ENCODE measurements at places on chromosomes 3 and 15.

GRCh38 chr3:4821338-4821737, 157.9 kb upstream of the BHLHE40 start:
- DNase-seq, result no peak

DNA sequence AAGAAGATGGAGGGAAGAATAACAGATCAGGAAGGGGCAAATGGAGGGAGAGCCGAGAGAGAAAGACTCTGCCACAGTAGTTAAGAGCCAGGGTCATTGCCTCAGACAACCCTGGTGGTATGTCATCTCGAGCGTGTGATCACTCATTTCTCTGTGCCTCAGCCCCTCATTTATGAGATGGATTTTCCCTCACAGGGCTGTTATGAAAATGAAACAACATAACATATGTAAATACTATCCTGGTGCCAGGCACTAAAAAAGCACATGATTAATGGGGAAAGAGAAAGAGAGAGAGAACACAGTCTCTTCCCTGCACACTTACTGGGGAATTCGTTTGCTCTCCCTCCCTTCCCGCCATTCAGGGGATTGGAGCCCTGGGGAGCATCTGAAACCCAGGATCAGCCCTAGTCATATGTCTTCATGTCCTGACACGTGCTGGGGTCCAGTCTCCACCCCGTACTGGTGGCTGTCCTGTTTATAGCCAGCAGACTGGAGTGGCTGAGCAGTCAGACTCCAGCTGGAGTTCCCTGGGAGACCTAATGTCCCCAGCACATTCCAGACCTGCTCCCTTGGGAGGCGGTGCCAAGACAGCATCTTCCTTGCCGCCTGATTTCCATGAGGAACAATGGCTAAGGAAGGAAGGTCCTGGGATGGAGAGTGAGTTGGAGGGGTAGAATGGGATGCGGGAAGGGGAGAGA, 14.7 kb upstream of the AMOTL2 start:
- no peak for DNase-seq

DNA sequence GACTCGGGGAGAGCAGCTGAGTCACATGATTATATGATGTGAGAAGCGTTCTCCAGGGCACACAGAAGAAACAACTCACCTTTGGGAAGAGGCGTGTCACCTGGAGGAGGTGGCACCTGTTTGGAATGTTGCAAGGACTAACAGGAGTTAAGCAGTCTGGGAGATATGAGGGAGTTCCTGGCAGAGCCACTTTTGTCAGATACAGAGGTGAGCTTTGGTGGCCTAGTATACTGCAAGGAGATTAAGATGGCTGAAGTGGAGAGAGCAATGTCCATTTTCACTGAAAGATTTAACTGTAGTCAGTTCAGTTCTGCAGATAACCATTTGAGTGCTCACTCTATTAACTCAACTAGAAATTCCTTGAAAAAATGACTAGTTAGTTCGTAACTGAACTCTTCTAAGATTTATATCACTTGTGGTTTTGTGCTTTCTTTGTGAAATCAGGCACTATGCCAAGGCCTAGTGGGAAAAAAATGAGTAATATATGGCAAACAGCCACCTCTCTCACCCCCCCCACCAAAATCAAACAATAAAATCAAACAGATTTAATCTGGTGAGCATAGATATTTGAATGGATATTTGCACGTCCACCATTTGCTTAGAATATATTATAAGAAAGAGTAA, 61.3 kb downstream of the CRYBG3 start:
- peak; percentile 38 for DNase-seq

GRCh38 chr15:35047528-35047927, 37.6 kb downstream of the NANOGP8 start:
- no peak for DNase-seq

DNA sequence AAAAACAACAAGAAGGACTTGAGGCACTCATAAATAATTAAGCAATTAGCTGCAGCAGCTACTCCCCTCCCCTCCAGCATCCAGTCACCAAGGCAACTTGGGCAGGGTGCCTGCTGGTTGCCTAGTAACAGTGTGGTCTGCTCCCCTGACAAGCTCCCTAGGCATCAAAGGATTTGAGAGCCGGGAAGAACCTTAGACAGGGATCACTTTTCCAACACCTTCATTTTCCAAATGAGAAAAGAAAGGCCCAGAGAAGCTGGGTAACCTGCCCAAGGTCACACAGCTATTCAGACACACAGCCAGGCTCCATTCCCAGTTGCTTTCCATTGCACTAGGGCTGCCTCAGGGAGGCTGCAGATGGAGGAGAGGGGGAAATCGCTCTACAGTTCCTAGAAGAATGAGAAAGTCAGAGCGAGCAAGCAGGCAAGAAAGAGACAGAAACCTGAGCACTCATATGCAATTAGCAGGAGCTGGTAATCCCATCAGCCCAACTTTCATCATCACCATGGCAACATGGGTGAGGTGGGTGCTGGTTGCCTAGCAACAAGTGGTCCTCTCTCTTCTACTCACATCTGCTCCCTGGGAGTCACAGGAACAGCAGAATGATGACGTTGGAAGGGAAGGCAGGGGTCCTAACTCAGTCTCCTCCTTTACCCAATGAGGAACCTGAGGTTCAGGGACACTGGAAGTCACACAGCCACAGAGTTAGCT, 3.6 kb upstream of the EIF4E3 start:
- DNase-seq, result no peak

- DNase-seq, result no peak
Observed at GRCh38 chr3:60630953-60631352, 620.3 kb downstream of the FHIT start.

- DNase-seq, result peak; percentile 95
Observed at GRCh38 chr15:101277038-101277822, at the start of gene SELENOS. Gene SELENOS (minus strand): TSS chr15:101277485. CDS start chr15:101277417, 68 bp downstream.

- no peak for DNase-seq
Observed at GRCh38 chr3:102577082-102577789, 142.4 kb downstream of the ZPLD1 start.

- DNase-seq, result no peak
Observed at GRCh38 chr3:161050935-161051334, 54.2 kb downstream of the B3GALNT1 start.

- peak; percentile 21 for DNase-seq
Observed at GRCh38 chr3:133944641-133945380, 49.1 kb upstream of the RAB6B start.

DNA sequence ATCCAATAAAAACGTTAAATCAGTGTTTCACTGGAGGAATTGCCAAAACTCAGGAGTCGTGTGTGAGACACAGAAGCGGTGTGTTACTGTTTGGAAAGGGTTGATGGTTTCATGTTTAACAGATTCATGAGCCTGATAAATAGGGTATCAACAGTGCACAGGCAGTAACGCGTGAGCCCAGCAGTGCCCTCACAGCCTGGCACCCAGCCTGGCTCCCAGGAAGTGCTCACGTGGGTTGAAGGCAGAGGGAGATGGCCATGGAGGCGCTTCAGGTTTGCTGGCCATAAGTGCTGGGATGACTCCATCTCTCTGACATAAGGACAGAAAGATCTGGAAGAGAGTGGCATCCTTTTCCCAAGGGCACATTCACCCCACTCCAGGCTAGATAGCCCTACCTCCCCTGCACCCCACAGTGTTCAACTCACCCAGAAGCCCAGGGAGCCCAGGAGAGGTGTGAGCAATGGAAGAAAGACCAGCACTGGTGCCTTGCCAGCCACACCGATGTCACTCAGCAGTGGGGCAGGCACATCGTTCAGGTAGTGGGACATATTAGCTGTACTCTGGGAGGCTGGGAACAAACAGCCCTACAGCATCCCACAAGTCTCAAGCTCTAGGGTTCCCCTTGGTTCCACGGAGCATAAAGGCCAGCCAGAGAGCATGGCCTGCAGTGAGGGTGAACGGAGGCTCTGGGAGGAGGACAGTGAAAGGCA, 164.3 kb downstream of the LRRK1 start:
- no peak for DNase-seq

DNA sequence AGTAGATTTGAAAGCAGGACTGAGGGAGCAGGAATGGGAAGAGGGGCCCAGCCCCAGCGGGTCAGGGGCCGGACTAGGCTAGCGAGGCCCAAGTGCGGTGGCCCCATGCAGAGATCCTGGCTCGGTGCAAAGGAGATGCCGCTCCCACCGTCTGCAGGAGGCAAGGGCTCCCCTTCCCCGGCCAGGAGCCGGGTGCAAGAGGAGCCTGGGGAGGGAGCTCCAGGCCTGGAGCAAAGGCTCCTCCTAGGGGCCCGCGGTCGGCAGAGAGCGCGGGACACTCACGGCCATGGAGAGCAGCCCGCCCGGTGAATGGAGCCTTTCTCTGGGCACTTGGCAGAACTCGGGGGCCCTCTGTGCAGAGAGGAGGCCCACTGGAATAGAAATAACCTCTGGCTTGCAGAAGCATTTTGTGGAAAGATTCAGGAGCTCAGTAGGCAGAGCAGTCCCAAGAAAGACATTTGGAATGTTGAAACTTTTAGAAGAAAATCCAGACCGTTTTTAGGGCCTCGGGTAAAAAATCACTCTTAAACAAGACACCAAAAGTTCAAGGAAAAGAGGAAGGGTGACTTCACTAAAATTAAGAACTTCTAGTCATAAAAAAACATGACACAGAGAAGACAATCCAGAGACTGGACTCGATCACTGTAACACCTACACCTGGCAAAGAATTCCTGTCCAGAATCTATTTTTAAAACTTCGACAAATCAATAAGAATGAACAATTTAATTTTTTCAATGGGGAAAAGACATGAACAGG, 43.0 kb upstream of the USP3 start:
- no peak for DNase-seq

DNA sequence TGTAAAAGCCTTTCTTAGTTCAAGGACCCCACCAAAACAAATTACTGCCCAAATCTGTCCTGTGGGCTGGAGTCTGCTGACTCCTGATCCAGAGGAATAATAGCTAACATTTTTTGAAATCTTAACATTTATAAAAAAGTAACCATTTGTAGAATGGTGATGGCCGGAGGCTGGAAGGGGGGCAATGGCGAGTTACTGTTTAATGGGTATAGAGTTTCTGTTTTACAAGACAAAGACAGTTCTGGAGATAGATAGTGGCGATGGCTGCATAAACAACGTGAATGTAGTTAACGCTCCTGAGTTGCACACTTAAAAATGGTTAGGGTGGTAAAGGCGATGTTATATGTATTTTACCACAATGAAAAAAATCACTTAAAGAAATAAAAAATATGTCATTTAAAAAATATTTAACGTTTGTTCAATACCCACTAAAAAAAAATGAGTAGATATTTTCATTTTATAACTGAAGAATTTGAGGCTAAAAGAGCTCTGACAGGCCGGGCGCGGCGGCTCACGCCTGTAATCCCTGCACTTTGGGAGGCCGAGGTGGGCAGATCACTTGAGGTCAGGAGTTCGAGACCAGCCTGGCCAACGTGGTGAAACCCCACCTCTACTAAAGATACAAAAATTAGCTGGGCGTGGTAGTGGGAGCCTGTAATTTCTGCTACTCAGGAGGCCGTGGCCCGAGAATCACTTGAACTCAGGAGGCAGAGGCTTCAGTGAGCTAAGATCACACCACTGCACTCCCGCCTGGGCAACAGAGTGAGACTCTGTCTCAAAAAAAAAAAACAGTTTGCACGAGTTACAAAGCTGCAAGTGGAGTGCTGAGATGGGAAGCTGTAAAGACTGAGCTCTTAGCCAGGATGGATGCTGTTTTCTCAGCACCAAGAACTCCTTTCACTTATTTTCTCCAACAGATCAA, 37.6 kb downstream of the IGF2BP2 start:
- no peak for DNase-seq

DNA sequence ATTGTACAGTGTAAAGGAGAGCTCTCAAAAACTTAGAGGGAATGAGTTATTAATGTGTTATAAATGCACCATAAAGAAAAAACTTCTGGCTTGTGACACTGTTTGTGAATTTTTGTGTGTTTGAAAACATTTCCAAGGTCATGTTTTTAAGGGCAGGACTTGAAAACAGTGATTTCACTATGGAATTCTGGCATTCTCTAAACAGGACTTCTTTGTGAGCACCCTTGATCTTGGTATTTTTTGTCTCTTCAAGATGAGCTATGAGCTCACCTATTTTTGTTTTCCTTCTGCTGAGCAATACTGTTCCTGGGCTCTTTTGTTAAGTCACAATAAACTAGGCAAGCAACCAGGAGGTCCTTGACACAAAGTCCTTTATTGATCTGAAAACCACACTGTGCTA, 284.4 kb downstream of the RBMS3 start:
- no peak for DNase-seq

DNA sequence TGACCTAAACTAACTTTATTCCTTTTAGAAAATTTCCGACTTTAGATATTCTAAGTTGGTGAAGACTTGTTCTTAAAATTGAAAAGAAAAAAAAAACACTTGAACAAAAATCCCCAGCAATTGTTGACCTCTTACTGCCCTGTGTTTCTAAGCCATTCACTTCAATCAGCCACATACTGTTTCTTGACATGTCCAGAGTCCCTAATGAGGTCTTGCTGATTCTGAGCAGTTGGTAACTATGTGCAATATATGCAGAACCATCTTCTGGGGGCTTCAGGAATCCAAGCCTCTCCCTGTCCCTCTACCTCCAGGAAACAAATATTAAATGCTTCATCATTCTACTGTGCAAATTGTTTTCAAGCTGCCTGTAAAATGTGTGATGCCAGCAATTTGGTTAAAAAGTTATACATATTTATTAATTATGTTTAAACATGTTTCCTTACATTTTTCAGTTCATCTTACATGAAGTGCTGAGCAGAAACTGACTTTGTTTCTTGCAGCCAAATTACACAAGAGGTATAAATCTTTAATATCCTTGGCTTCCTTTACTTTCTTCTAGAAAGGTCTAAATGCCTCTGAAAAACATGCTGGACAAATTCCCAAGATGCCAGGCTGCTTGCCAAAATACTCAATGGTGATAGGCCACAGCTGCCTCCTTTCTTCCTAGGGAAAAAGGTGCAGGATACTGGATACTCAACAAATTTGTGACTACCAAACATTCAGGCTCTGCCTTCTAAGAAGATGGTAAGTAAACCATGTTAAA, 19.8 kb upstream of the GYG1 start:
- DNase-seq, result no peak

- DNase-seq, result no peak
Observed at GRCh38 chr3:105401691-105402149, 35.0 kb downstream of the ALCAM start.

DNA sequence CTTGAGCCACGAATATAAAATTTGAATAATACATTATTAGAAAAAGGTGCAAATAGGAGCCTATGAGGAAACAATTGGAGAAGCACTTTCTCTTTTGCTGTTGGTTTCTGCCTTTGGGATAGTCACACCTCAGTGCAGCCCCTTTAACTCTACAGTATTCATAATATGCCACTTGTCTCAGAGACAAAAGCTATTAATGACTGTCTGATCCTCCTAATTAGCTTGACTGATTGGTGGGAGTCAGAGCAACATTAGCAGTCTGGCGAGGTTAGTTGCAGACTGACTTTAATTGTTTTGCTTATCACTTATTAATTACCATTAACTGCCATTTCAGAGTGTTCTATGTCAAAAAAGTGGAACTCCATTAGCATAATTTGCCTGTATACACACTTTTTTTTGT, 225.0 kb upstream of the ARHGEF26 start:
- DNase-seq, result no peak

DNA sequence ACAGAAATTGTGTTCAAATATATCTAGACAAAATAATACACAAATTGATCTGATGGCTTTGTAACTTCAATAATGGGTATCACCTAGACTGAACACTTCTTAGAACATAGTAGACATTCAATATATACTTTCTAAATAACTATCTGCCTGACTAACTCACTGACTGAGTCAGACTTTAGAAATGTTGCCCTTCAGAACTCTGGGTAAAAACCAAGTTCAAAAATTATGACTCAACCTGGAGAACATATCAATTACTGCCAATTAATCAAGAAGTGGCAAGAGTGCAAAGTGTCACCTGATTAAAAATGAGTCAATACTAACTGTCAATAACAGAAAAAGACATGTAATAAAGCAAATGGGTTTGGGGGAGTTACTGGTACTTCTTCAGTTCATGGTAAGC, 144.6 kb upstream of the TMCO5A start:
- no peak for DNase-seq

Data from LoVo (cell line).